ENCODE measurements at places on chromosomes 13 and 19.

DNA sequence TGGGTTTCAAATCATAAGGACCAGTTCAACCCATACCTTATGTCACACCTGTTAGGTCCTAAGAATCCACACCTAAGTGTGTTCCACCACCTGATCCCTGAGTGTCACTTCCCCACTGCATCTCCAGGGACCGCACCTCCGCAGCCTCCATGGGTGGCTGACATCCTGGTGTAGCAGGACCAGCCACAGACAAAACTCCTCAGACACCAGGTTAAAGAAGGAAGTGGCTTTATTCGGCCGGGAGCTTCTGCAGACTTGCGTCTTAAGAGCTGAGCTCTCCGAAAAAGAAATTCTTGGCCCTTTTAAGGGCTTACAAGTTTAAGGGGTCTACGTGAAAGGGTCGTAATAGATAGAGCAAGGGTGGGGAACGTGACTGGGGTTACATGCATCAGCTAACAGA is 509.9 kb downstream of the MYO16 start:
- no peak for DNase-seq

GRCh38 chr13:78719367-78719766 is 60.4 kb upstream of the OBI1 start:
- DNase-seq, result no peak

DNA sequence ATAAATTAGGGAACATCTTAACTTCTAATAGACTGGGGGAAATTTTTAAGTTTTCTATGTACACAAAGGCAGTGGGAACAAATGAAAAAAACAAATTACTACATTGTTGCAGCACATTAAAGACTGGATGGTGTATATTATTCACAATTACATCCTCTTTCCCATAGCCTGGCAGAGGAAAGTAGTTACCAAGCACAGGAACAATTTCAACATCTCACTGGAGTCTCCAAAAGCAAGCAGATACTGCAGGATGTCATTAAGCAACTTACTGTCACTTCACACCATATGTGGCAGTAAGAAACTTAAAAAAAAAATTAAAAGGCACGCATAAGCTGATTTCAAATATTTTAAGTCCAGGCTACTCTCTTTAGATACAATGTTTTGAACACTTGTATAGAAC is 6.4 kb upstream of the EFNB2 start:
- no peak for DNase-seq

- DNase-seq, result no peak
Measured at GRCh38 chr19:4524808-4525562, 6.7 kb upstream of the PLIN4 start.

Measured in NCI-H2081 treated with DMSO at 0.1 percent for 48 hours (cell line).